ENCODE measurements at places on chromosomes 6 and 20.

- no peak for DNase-seq
These were observed 299.5 kb downstream of the PAX1 start for GRCh38 chr20:22004946-22005345.

GRCh38 chr20:57968120-57968519 is 258.3 kb upstream of the PMEPA1 start:
- no peak for DNase-seq

- DNase-seq, result no peak
These were observed 15.1 kb upstream of the AFDN start for GRCh38 chr6:167811442-167812087.

DNA sequence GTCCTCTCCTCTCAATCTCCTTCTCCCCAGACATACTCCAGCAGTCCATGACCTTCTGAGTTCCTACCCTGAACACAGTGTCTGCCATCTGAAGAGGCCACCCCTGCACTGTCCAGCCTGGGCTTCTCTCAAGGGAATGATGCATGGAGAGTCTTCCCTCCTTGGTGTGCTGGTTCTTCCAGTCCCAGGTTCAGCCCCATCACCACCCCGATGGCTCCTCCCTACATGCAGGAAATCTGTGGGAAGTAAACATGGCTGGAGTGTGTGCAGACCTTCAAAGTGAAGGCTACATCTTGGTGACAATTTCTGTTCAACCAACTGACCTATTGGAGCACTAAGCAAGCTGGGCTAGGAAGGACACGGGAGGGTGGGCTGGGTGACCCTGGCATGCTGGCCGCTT is 121.0 kb upstream of the JAG1 start:
- DNase-seq, result no peak

DNA sequence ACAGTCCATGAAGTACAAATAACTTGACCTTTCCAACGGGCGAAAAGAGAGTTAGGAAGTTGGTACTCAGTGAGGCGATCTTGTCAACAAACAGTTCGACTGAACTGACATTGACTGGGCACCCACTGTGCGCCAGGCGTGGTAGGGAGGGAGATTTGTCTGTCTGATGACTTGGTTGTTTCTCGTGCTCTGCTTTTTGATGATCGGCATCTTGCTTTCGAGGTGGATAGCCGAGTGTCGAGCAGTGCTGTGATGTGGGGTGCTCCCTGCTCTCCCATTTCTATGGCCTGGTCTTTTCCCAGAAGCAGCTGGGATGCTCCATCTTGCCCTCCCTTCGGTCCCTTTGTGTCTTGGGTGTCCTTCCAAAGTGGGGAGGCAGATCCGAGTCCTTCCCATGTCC is 30.4 kb downstream of the RPP40 start:
- DNase-seq, result no peak

GRCh38 chr6:75236630-75237029 is 7.0 kb downstream of the COX7A2 start:
- DNase-seq, result no peak

DNA sequence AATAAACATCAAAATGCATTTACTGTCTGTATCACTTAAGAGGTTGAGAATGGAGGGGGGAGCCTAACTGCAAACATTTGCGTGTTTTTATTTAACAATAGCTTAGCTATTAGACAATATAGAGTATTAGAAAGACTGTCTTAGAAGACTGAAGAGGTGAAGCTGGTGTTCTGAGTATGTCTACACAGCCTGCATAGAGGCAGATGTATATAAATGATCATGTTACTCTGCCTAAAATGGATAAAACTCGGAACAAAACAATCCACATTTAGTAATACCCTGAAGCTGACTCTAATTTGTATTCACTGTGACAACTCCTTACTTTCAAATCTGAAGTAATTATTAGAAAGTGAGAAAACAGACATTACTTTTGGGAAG is 181.9 kb downstream of the GMPR start:
- DNase-seq, result no peak

GRCh38 chr20:32661820-32662528 is 11.8 kb downstream of the C20orf203 start:
- no peak for DNase-seq

- DNase-seq, result peak; percentile 94
These were observed 16.2 kb upstream of the CHRNA4 start for GRCh38 chr20:63377256-63377941.

GRCh38 chr20:51050531-51051075 is 27.7 kb upstream of the KCNG1 start:
- DNase-seq, result no peak

DNA sequence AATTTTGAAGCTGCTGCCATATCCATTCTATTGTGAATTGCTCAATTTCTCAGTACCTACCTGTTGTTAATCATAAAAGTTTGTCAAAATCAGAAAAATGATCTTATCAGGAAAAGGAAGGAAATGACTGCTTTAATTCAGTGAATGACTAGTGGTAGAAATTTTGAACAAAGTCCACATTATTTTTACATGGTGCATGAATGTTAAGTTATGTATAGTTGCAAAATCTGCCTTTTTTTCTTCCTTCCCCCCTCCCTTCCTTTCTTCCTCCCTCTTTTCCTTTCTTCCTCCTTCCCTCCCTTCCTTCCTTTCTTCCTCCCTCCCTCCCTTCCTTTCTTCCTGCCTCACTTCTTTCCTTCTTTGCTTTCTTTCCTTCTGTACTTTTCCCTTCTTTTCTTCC is 127.1 kb upstream of the TSHZ2 start:
- DNase-seq, result no peak

DNA sequence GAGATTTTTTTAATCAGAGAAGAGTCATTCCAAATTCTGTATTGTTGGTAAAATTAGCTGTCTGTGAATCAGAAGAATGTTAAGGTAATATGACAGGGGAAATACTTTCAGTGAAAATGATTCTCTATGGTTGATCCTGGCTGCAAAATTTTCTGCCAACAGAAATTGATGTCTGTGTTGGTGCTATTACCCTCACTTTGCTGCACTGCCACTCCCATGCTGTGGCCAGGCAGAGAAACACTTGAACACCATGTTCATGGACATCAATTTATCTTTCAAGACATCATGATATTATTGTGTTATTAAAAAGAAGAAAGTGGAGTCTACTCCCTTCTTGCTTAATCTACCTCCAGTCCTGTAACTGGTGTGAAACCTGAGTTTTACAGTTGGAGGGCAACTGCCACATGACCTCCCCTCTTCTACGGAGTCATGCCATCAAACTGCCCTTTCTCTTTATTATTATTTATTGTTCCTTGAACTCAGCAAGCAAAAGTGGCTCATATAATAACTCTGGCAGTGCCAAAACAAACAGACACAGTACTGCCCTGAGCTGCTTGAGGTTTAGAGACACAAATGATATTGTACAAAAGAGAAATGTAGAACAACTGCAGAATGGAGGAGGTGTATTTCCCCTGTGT is 288.0 kb upstream of the JAG1 start:
- no peak for DNase-seq

DNA sequence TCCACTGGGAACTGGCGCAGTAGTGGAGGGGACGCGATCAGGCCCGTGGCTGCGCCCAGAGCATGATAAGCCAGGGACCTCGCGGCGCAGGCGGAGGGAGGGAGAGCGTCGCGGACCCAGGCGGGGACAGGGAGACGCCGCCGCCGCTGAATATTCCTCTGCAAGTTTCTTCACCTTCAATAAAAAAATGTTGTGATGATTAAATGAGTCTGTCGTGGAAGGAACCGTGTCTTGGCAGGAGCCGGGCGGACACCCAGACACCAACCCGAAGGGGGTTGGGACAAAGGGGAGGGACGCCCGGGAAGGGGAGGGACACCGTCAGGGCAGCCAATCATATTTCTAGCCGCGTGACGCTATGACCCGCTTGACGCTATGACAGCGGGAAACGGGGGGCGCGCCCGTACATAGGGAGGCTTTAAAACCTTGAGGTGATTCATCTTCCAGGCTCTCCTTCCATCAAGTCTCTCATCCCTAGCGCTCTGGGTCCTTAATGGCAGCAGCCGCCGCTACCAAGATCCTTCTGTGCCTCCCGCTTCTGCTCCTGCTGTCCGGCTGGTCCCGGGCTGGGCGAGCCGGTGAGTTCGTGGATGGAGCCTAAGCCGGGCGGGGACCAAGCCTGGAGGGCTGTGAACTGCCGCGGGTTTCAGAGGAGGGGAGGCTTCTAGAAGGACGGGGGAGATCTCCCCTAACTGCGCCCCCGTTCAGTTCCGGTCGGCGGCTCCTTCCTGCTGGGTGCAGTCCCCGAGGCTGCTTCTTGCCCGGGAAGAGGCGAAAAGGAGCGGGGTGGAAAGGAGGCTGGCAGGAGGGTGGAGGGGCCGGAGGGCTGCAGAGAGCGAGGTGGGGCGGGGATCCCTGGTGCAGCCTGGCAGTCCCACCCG is at the start of gene ULBP2:
ULBP2 (plus strand) TSS at position 432 of the 878 bp plus-strand sequence; CDS start at position 491, 59 bp downstream.
- DNase-seq, result peak; percentile 93

DNA sequence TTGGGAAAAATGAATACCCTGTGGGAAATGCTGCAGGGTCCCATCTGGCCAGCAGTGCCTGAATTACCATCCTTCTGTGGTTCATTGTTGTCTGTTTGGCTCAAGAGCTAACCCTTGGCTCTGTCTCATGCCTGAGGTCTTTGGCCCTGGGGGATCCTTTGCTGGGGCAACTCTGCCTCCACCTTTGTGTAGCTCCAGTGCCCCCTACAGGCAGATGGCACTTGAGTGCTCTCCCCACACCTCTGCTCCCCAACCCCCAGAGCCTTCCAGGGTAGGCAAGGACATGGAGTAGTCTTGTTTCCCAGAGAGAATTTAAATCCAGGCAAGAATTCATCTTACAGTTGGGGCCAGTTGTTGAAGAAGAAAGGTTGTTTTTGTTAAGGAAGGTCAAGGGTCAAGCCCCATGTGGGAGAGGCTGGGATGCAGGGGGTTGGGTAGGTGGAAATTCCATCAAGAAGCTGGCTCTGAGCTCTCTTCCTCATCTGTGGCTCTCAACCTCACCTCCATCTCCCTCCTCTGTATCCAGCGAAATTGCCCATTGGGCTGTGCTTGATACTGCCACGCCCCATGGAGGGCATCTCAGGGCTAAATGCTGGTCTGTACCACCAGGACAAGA is 44.2 kb downstream of the ZNF831 start:
- DNase-seq, result no peak

DNA sequence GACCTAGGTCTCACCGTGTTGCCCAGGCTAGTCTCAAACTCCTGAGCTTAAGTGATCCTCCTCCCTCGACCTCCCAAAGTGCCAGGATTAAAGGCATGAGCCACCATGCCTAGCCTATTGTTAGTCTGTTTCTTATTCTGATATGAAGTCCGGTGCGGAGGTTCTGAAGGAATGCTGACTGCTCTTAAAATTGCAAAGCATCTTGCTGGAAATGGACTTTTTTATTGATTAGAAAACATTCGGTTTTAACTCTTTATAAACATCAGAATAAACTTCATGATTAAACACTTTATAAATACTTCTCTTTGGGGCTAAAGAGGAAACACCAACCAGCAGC is 3.2 kb downstream of the TNFAIP3 start:
- DNase-seq, result no peak

DNA sequence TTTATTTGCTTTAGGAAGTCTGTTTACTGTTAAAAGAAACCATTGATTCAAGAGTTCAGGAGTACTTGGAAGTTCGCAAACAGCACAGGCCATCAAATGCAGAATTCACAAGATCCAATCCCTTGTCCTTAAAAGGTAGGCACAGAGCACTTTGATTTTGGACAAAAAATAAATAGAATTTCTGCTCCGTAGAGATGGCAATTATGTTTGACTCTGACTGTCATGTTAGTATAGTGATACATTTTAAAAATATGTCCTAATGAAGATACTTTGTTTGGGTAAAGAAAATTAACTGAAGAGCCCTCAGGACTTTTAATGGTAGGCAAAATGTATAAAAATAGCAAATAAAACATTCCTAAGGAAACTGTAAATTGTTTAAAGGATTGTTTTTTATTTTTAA is 113.1 kb downstream of the JAG1 start:
- DNase-seq, result no peak

GRCh38 chr6:144855812-144856531 is 570.8 kb downstream of the UTRN start:
- no peak for DNase-seq

DNA sequence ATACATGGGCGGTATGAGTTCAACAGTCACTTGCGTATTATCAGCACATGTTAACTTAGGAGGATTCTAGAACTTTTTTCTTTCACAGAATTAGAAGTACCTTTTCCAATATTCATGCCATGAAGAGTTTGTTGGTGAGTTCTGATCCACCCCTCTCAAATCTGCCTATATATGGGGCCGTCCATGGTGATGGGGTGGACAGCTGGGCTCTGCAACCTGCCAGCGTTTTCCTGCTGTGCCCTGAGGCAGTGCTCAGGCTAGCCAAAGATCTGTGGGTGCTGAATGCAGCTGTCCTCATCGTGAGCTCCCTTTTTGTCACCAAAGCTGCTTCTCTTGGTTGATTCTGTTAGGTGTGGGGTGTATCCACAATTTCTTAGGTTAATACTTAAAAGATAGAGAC is 88.7 kb downstream of the THBS2 start:
- no peak for DNase-seq

DNA sequence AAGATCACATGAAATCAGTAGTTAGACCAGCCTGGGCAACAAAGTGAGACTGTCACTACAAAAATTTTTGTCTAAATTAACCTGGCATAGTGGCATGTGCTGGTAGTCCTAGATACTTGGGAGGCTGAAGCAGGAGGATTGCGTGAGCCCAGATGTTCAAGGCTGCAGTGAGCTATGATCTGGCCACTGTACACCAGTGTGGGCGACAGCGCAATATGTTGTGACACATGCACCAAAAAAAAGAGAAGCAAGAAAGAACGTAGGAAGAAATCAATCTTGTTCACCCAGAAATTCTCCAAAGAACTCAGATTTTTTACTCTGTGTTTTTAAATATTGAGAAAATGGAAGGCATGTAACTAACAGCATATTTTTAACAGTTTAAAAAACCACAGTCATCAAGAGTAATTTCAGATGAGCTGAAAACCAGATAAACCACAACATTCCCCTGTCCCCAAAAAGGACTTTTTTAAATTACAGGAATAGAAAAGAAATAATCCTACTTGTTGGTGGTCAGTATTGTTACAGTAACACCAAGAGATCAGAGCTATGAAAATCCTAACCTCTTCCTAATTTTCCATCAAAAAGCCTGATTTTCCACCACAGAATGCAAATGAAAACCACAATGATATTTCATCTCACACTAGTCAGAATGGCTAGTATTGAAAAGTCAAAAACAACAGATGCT is 240.2 kb downstream of the KHDC1L start:
- DNase-seq, result no peak

DNA sequence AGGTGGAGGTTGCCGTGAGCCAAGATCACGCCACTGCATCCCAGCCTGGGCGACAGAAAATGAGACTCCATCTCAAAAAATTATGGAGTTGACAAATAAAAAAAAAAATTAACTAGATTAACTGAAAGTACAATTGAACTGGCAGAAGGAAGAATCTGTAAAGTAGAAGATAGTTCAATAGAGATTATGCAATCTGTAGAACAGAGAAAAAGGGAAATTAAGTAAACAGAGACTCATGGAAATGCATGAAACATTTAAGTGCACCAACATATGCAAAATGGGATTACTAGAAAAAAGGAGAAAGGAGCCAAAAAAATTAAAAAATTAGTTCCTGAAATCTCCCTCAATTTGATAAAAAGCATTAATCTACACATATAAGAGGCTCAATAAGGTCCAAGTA is 188.8 kb upstream of the KHDRBS2 start:
- DNase-seq, result no peak
